ENCODE measurements at places on chromosomes 3 and 15.

GRCh38 chr3:29329986-29330890, 49.4 kb downstream of the RBMS3 start:
- no peak for DNase-seq
- no peaks in the 10 kb centered on the region for H3K27me3 ChIP-seq
- H3K4me3 ChIP-seq, result no peak overlapping the region
- H3K27ac ChIP-seq, result no peak overlapping the region
- H3K4me1 ChIP-seq, result no peaks in the 10 kb centered on the region

- no peak overlapping the region for H3K27ac ChIP-seq
- H3K4me3 ChIP-seq, result no peak overlapping the region
- H3K27me3 ChIP-seq, result no peaks in the 10 kb centered on the region
- no peaks in the 10 kb centered on the region for H3K4me1 ChIP-seq
Measured at GRCh38 chr3:105094588-105094987, 272.1 kb upstream of the ALCAM start.

- H3K27me3 ChIP-seq, result no peaks in the 10 kb centered on the region
- H3K4me3 ChIP-seq, result peak overlapping the region; percentile 21
- H3K27ac ChIP-seq, result no peak overlapping the region
- H3K36me3 ChIP-seq, result no peaks in the 10 kb centered on the region
- peaks cover 78% of the 10 kb centered on the region for H3K4me1 ChIP-seq
- DNase-seq, result no peak
Measured at GRCh38 chr3:177348974-177349373, 151.7 kb upstream of the TBL1XR1 start.

GRCh38 chr3:86708893-86709292, 282.1 kb downstream of the VGLL3 start:
- H3K4me1 ChIP-seq, result no peaks in the 10 kb centered on the region
- H3K27ac ChIP-seq, result no peak overlapping the region
- no peak overlapping the region for H3K4me3 ChIP-seq
- no peaks in the 10 kb centered on the region for H3K27me3 ChIP-seq

All from naive B cell (primary cell).